ENCODE measurements at places on chromosomes 1 and 21.

- DNase-seq: no peak
These were observed 3.1 kb downstream of the PTAFR start for GRCh38 chr1:28173151-28173979.

DNA sequence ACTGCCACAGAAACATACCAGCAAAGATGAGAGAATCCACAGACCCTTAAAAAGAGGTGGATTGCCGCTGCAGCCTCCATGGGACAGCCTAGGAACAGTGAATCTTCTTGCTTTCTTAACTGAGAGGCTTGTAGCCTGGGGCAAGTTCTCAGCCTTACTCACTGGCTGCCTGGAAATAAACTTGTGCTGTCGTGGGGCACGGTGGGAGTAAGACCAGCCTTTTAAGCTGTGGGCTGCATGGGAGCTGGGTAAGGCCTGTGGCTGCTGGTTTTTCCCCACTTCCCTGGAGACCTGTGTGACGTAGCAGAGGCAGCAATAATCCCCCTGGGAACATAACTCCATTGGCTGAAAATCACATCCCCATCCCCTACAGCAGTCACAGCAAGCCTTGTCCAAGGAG is 30.8 kb downstream of the CD2 start:
- no peak for DNase-seq

DNA sequence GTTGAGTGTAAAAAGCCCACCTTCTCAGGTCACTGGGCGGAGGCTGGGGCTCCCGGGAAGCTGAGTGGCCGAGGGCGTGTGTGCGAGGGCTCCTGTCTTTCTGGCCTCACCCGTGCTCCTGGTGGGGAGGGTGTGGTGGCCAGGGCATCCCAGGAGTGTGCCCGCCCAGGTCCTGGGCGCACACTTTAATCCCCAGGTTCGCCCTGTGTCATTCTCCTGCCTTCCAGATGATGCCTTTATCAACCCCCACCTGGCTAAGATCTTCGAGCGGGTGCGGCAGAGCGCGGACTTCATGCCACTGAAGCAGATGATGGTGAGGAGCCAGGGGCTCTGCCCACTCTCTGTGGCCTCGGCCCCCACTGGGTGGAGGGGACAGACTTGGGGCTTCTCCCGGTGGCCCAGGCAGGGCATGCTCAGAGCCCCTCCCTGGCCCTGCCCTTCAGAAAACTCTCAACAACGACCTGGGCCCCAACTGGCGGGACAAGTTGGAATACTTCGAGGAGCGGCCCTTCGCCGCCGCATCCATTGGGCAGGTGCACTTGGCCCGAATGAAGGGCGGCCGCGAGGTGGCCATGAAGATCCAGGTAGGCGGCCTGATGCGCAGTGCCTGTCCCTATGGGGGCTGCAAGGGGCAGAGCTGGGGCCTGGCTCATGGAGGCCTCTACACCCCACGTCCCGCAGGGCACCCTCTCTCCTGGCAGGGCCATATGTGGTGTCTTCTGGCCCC is 42.5 kb downstream of the COQ8A start:
- DNase-seq: no peak

DNA sequence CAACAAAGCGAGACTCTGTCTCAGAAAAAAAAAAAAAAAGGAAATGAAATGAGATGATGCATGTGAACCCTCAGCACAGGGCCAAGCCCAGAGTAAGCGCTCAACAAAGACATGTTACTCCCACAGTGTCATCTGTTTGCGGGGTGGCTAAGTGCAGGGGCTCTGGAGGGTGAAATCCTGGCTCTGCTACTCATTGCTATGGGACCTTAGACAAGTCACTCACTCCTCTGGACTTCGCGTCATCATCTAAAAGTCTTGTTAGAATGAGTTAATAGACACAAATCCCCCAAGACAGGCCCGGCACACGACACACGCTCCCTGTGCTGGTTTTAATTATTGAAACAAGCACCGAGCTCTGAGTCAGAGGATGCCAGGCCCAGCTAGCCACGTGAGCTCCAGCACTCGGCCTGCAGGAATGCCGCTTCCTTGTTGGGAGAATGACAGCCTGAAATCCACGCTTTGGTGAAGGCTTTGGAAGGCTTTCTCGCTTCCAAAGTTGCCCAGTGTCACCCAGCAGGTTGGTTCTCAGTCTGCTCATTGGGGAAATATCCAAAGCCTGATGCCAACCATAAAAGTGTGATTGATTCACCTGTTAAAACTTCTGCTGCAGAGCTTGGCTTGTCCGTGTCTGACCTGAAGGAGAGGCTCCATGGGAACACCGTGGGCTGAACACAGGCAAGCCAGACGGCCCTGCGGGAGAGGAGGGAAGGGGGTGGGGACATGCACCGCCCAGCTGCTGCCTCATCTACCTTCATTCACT is 36.7 kb upstream of the TARDBP start:
- DNase-seq: peak; percentile 39

- peak; percentile 91 for DNase-seq
These were observed 82.2 kb upstream of the SSX2IP start for GRCh38 chr1:84772428-84772943.

DNA sequence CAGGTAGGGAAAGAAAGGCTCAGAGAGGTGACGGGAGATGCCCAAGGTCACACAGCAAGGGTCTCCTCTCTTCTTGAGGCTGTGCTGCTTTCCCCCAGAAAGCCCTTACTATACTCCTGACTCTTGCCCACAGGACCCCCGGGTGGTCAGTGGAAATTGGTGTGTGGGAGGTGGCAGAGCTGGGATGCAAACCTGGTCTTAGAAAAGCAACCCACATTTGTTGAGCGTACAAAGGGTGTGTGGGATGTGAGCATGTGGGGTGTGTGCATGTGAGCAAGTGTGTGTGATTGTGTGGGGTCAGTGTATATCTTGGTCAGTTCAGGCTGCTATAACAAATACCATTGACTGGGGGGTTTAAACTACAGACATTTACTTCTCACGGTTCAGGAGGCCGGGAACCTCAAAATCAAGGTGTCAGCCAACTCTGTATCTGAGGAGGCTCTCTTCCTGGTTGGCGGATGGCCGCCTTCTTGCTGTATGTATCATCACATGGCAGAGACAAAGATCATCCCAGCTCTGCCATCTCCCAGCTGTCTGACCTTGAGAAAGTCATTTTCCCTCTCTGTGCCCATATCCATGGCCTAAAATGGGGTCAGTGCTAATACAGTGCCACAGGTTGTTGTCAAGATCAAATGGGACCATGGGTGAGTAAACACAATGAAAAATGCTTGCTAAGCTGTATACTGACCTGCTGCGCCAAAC is 268.5 kb downstream of the PTPRU start:
- DNase-seq: no peak

DNA sequence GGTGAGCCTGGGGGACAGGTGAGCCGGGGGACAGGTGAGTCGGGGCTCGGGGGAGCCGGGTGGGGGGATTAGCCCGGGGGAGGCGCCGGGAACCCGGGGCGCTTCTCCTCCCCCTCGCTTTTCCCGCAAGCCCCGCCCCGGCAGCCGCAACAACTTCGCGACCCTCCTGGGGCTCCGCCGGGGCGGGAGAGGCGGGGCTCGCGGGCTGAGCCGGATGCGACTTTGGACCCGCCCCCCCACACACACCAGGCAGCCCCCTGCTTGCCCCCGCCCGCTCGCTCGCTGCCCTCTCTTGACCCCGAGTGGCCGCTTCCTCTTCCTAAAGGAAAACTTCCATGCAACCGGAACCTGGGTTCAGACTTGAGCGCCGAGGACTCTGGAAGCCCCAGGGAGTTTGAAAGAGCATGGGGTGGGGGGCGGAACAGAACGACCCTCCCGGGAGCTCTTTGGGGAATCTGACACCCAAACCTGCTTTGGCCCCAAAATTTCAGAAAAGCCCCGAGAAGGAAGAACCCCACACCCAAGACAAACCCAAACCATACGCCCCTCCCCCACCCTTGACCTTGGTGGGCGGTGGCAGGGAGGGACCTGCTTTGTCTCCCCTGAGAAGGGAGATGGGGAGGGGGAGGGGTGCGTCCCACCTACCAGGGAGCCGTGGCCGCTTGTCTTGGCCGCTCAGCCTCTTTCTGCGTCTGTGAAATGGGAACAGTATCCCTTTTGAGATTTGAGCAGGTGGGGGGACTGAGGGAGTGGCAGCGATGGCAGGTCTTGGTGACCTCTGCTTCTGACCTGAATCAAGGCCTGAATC is 550 bp downstream of the ARHGEF16 start:
- peak; percentile 83 for DNase-seq

DNA sequence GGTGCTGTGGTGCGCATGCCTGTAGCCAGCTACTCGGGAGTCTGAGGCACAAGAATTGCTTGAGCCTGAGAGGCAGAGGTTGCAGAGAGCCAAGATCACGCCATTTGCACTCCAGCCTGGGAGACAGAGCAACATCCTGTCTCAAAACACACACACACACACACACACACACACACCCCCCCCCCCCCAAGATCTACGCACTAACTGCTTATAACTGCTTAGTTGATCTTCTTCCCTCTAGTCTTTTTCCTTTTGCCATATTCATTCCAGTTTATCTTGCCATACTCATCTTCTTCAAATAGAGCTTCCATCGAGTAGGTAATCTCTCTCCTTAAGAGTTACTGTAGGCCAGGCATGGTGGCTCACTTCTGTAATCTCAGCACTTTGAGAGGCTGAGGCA is 20.9 kb downstream of the EPB41 start:
- no peak for DNase-seq

- no peak for DNase-seq
These were observed 25.0 kb upstream of the SYDE2 start for GRCh38 chr1:85225624-85226380.

GRCh38 chr1:48726557-48727215 is 50.0 kb downstream of the BEND5 start:
- DNase-seq: no peak

- DNase-seq: no peak
These were observed 12.6 kb upstream of the PLEKHG5 start for GRCh38 chr1:6503884-6504602.

DNA sequence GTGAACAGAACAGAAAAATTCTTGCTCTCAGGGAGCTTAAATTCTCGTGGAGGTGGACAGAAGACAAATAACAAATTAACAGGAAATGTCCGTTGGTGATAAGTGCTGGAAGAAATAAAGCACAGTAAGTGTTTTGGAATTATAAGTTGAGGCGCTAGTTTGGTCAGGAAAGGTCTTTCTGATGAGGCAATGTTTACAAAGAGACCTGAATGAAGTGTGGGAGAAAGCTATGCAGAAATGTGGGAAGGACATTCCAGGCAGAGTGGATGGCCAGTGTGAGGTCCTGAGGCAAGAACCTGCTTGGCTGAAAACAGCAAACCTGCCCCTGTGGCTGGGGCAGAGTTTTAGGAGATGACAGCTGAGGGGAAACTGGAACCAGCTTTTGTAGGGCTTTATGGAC is 23.3 kb downstream of the NGF start:
- no peak for DNase-seq

- no peak for DNase-seq
These were observed 7.8 kb upstream of the NUDT17 start for GRCh38 chr1:145837656-145838055.

- no peak for DNase-seq
These were observed 37.2 kb downstream of the LRRC71 start for GRCh38 chr1:156957634-156958033.

GRCh38 chr1:21350202-21350885 is 60.1 kb upstream of the ECE1 start:
- DNase-seq: peak; percentile 40

Data from neural progenitor cell (in vitro differentiated cells).